ENCODE measurements at places on chromosomes 13 and 19.

- DNase-seq = no peak
These were observed 7.7 kb downstream of the DIS3 start for GRCh38 chr13:72774019-72774418.

GRCh38 chr19:39270036-39270871 is 2.1 kb downstream of the IFNL2 start:
- no peak for DNase-seq

DNA sequence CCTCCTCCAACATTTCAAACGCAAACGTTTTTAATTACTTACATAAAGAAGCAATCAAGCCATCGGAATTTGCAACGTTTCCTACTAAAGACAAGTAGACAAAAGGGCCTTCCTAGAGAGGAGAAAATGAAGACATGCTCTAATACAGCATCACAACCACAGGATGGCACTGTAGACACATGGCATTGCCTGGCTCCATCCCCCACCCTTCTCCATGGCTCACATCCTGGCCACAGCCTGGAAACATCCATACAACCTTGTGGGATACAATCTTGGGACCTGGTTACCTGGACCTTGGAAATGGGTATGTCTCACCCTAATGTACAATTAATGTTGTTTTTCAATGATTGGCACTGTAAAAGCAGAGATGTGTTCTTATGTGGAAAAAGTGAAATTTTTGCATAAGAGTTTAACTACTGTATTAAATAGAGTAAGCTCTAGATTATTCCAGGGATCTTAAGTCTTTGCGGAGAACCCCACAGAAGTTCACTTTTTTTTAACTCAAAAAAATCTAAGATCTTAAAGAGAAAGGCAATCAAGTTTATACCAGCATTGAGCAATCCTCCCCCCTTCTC is 21.5 kb downstream of the EBPL start:
- DNase-seq = no peak

DNA sequence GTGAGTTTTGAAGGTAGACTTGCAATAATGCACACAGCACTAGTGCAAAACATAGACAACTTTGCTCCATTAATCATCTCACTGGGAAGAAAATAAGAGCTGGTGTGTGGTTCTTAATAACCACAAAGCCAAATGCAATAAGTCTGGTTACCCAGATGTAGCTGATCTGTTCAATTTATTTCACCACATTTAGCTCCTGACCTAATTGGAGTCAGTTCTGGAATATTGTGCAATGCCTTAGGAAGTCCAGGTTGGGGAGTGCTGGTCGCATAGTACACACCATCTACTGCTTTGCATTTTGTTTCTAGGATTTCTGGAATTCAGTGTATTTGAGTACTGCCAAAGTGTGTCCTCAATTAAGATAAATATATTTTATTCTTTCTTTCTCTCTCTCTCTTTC is 483.3 kb upstream of the SPRY2 start:
- no peak for DNase-seq

DNA sequence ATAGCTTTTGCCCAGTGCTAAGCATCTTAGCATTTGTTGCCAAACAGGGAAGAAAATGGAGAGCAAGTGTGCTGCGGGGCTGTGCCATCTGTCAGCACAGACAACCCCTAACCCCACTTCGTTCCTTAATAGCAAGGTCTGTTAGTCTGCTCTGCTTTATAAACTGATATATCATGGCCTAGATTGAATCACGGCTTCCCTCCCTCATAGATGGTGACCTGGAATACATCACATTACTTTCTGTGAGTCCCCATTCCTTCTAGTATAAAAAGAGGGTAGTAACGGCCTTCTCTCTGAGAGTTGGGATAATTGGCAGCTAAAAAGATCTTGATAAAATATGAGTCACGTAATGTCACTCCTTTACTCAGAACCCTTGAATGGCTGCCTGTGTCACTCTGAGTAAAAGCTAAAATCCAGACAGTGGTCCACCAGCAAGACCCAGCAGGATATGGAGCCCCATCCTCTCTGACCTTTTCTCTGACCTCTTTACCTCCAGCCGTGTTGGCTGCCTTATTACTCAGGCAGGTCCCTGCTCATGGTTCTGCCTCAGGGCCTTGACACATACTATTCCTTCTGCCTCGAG is 151.7 kb downstream of the DLEU7 start:
- DNase-seq = no peak

All from stimulated activated CD4-positive, alpha-beta T cell treated with anti-CD3 and anti-CD28 coated beads, TNF-alpha, amount 100 ng/mL, for 24 hours (primary cell).